CD4-positive, alpha-beta T cell treated with Interferon alpha-2 for 1 hour (primary cell): ENCODE measurements at places on chromosomes 6 and 20.

GRCh38 chr6:133637874-133638273 is 251.0 kb upstream of the TCF21 start:
- DNase-seq, result no peak

DNA sequence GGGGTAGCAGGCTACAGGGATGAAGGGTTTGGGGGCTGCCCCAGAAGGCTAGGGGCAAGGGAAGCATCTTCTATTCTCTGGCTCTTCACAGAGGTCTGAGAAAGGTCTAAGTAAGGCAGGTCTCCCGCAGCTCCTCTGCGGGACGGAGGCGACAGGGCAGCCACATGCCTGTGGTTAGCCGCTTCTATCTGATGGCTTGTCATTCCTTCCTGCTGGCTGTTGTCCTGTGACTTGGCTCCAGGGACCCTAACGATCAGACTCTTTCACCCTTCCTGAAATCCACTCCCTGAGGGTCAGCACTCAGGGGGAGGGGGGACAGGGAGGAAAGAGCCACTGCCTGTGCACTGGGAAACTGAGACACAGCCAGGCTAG is 673 bp downstream of the CST7 start:
- no peak for DNase-seq

- no peak for DNase-seq
Measured at GRCh38 chr6:164079275-164079600, 664.7 kb downstream of the QKI start.

DNA sequence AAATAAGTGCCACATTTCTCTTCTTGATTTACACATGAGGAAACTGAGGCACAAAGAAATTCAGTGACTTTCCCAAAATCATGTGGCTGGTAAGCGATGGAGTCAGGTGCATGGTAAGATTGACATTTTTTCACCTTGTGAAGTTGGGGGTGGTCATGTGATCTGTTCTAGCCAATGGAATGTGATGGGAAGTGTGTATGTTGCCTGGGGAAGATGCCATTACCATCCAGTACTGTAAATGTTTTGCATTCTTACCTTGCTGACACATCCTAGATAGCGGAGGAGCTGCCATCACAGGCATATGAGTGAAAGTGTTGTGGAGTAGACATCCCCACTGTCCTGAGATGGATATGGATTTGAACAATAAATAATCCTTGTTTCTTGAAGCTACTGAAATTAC is 499.6 kb upstream of the SULF2 start:
- no peak for DNase-seq

- no peak for DNase-seq
Measured at GRCh38 chr6:56766806-56767178, 124.1 kb upstream of the DST start.

GRCh38 chr6:329888-330691 is 37.8 kb downstream of the DUSP22 start:
- no peak for DNase-seq

DNA sequence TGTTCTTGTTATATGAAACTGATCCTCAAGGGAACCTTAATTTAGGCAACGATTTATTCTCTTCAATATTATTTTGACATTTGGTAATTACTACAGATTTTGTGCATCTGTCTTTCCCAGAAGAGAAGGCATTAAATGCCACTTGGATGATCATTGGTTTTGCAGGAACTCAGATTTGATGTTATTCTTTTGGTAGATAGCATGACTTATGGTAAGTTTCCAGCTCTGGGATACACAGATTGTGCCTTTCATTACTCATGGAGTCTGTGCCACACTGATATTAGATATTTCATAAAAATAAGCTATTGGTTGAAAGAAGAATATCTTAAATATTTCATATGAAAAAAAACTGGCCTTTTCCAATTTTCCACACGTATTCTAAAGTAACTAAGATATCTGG is 120.1 kb downstream of the AIG1 start:
- DNase-seq, result no peak
